ENCODE measurements at places on chromosomes 4 and X. TPM values are rescaled to one million over a fixed set of nuclear protein-coding genes. Genes with fewer than 3 reads are reported as not detected.

DNA sequence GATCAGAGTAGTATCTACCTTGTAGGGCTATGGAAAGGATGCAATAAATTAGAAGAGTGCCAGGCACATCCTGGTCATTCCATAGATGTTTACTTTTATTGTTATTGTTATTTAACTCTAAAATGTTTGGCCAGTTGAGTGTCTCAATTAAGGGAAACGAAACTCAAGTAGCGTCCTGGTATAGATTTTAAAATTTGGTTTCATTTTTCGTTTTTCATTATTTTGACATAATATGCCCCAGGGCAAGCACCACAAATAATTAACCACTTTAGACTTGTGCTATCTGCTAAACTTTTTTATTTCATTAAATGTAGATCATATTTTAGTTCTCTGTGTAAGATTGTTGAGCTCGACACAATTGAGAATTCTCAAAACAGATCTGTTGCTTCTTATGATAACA lies 179.7 kb upstream of the PRPS2 start:
- H3K27me3 ChIP-seq = no peaks in the 10 kb centered on the region
- ATAC-seq = no peak
- H3K4me1 ChIP-seq = no peaks in the 10 kb centered on the region
- no peak overlapping the region for H3K4me3 ChIP-seq
- H3K36me3 ChIP-seq = no peaks in the 10 kb centered on the region
- H3K27ac ChIP-seq = no peak overlapping the region

- no peaks in the 10 kb centered on the region for H3K27me3 ChIP-seq
- no peak for ATAC-seq
- H3K36me3 ChIP-seq = no peaks in the 10 kb centered on the region
- H3K4me1 ChIP-seq = no peaks in the 10 kb centered on the region
- H3K4me3 ChIP-seq = no peak overlapping the region
- no peak overlapping the region for H3K27ac ChIP-seq
These were observed 2.0 kb upstream of the FGB start for GRCh38 chr4:154560824-154561231.

DNA sequence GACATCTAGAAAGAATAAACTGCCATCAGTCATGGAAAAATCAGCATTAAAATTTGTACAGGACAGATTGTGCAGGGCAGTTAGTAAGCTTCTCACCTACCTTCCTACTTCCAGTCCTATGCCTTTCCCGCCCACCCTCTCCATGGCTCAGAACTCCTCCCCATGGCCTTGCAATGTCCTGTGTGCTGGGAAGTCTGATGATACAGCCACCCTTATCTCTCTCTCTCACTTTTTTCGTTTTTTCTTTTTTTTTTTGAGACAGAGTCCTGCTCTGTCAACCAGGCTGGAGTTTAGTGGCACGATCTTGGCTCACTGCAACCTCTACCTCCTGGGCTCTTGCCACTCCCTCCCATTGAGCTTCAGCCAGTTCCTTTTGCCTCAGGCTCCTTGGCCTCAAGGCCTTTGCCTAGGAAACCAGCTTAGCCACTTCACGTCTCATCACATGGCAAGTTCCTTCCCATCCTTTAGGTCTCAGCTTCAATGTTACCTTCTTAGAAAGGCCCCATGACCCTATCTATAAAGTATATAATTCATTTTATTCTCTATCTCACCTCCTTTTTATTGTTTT lies 259.7 kb downstream of the NKX6-1 start:
- H3K27me3 ChIP-seq = no peaks in the 10 kb centered on the region
- no peak overlapping the region for H3K27ac ChIP-seq
- no peak overlapping the region for H3K4me3 ChIP-seq
- H3K36me3 ChIP-seq = no peaks in the 10 kb centered on the region

The SPANXB1 gene
- total RNA-seq = not detected

- H3K4me1 ChIP-seq = no peaks in the 10 kb centered on the region
- no peak overlapping the region for H3K4me3 ChIP-seq
- ATAC-seq = no peak
- no peaks in the 10 kb centered on the region for H3K27me3 ChIP-seq
These were observed 55.8 kb downstream of the ADAMTS3 start for GRCh38 chr4:72513227-72513626.

DNA sequence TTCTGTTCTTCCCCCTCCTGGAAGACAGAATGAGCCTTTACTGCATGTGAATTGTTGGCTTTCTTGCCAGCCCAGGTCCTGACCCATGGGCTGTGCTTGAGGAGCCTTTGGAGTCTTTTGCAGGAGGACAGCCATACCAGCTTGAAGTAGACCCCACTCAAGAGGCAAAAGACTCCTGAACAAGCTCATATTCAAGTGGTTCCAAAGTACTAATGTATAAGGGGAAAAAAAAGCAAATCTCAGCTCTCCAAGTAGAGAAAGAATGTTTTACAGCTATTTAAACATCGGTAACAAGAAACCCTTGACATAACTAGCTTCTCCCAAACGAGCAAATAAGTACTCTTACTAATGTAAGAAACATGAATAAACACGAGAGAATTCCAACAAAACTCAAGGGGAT lies 174.9 kb upstream of the MXRA5 start:
- H3K27me3 ChIP-seq = no peaks in the 10 kb centered on the region
- no peak for ATAC-seq
- H3K4me1 ChIP-seq = no peaks in the 10 kb centered on the region

The FAM47E gene
- 1.1 TPM for total RNA-seq

GRCh38 chr4:158929939-158930638 lies 161.3 kb downstream of the FNIP2 start:
- H3K27me3 ChIP-seq = no peaks in the 10 kb centered on the region
- no peak overlapping the region for H3K27ac ChIP-seq
- no peaks in the 10 kb centered on the region for H3K36me3 ChIP-seq
- ATAC-seq = no peak

The PDGFC gene
- total RNA-seq = 40.5 TPM

DNA sequence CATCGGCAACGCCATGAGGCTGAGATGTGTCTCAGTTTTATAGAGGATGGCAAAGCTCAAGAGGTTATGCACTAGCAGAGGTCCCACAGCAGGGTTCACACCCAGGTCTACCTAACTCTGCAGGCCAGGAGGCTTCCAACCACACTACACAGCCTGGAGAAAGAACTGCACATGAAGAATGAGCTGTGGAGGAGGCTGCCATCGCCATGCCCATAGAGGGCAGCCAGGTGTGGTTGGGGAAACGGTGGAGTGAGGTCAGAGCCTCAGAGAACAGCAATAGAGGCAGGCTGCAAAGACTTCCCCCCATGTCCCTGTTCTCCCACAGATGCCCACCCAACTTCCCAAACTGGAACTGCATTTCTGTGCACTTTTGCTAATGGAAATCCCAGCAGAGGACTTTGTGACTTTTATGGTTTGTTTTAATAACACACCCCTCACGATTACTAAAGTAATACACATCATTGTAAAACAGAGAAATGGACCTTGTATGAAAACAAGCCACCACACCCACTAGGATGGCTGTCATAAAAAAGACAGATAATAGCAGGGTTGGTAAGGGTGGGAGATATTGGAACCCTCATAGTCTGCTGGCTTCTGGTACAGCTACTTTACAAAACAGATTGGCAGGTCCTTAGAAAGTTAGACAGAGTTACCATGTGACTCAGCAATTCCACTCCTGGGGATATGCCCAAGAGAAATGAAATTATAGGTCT lies 58.9 kb upstream of the PROM1 start:
- no peaks in the 10 kb centered on the region for H3K4me1 ChIP-seq
- ATAC-seq = no peak
- H3K27ac ChIP-seq = no peak overlapping the region
- H3K27me3 ChIP-seq = no peaks in the 10 kb centered on the region
- H3K36me3 ChIP-seq = no peaks in the 10 kb centered on the region

The BEX2 gene
- total RNA-seq = 7.1 TPM

- no peak for ATAC-seq
- no peak overlapping the region for H3K27ac ChIP-seq
- H3K36me3 ChIP-seq = no peaks in the 10 kb centered on the region
- H3K4me3 ChIP-seq = no peak overlapping the region
These were observed 7.3 kb downstream of the XK start for GRCh38 chrX:37692918-37693317.

DNA sequence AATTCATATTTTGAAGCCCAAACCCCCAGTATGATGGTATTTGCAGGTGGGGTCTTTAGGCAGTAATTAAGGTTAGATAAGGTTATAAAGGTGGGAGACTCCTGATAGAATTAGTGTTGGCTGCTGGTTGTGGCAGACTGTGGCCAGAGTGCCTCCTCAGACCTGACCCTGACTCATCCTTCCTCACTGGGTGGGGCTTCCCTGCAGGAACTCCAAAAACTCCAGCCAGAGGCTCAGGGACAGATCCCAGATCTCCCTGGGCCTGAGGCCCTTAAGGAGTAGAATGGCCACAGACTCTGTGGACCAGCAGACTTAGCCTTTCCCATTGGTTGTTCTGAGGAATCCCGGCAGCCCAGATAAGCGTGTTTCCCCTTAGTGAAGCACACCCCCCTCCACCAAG lies 463.0 kb upstream of the CPEB2 start:
- no peaks in the 10 kb centered on the region for H3K36me3 ChIP-seq
- no peak overlapping the region for H3K4me3 ChIP-seq
- ATAC-seq = no peak
- H3K27me3 ChIP-seq = no peaks in the 10 kb centered on the region
- no peak overlapping the region for H3K27ac ChIP-seq
- no peaks in the 10 kb centered on the region for H3K4me1 ChIP-seq

- ATAC-seq = no peak
- H3K4me1 ChIP-seq = no peaks in the 10 kb centered on the region
- no peaks in the 10 kb centered on the region for H3K36me3 ChIP-seq
- H3K27ac ChIP-seq = no peak overlapping the region
- H3K4me3 ChIP-seq = no peak overlapping the region
- no peaks in the 10 kb centered on the region for H3K27me3 ChIP-seq
These were observed 45.1 kb downstream of the OR13H1 start for GRCh38 chrX:131588995-131589394.

DNA sequence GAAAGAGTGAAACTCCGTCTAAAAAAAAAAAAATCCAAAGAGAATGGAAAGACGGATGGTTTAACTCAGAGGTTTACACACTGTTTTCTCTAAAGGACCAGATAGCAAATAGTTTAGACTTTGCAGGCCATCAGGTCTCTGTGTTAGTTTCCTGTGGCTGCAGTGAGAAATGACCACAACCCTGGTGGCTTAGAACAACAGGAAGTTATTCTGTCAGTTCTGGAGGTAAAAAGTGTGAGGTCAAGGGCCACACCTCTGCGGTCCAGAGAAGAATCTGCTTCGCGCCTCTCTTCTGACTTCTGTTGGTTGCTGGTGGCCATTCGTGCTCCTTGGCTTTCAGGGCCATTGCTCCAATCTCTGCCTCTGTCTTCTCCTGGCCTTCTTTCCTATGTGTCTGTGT lies 76.9 kb downstream of the TENM3 start:
- H3K36me3 ChIP-seq = no peaks in the 10 kb centered on the region
- H3K27me3 ChIP-seq = no peaks in the 10 kb centered on the region
- no peaks in the 10 kb centered on the region for H3K4me1 ChIP-seq
- no peak overlapping the region for H3K27ac ChIP-seq
- ATAC-seq = no peak

The CCDC149 gene
- 38.7 TPM for total RNA-seq

- H3K27ac ChIP-seq = no peak overlapping the region
- ATAC-seq = no peak
- no peaks in the 10 kb centered on the region for H3K4me1 ChIP-seq
- H3K27me3 ChIP-seq = no peaks in the 10 kb centered on the region
- H3K36me3 ChIP-seq = no peaks in the 10 kb centered on the region
These were observed 329.7 kb downstream of the UNC5C start for GRCh38 chr4:95219109-95219508.

The TEX13D gene
- 1.2 TPM for total RNA-seq

- ATAC-seq = no peak
- H3K4me1 ChIP-seq = no peaks in the 10 kb centered on the region
- no peak overlapping the region for H3K27ac ChIP-seq
- peaks cover 3% of the 10 kb centered on the region for H3K27me3 ChIP-seq
These were observed 4.4 kb upstream of the ABLIM2 start for GRCh38 chr4:8163026-8163425.

- no peaks in the 10 kb centered on the region for H3K36me3 ChIP-seq
- H3K27me3 ChIP-seq = peaks cover 14% of the 10 kb centered on the region
- peaks cover 19% of the 10 kb centered on the region for H3K4me1 ChIP-seq
- no peak overlapping the region for H3K27ac ChIP-seq
- ATAC-seq = no peak
These were observed 3.4 kb downstream of the SLC38A5 start for GRCh38 chrX:48466696-48467095.

The TCEAL5 gene
- 0.92 TPM for total RNA-seq

- H3K4me3 ChIP-seq = no peak overlapping the region
- no peaks in the 10 kb centered on the region for H3K27me3 ChIP-seq
- H3K4me1 ChIP-seq = no peaks in the 10 kb centered on the region
- no peak overlapping the region for H3K27ac ChIP-seq
These were observed 134.6 kb downstream of the ARSF start for GRCh38 chrX:3175659-3176438.

GRCh38 chr4:109979920-109980717 lies 67.4 kb downstream of the EGF start:
- no peak overlapping the region for H3K4me3 ChIP-seq
- no peaks in the 10 kb centered on the region for H3K4me1 ChIP-seq
- H3K36me3 ChIP-seq = no peaks in the 10 kb centered on the region
- no peak for ATAC-seq

GRCh38 chrX:147119088-147119487 lies 304.5 kb upstream of the CXorf51A start:
- no peak overlapping the region for H3K27ac ChIP-seq
- no peaks in the 10 kb centered on the region for H3K4me1 ChIP-seq
- H3K27me3 ChIP-seq = no peaks in the 10 kb centered on the region
- H3K36me3 ChIP-seq = no peaks in the 10 kb centered on the region
- no peak for ATAC-seq

The IL13RA1 gene
- 63.7 TPM for total RNA-seq
